Choroid plexus epithelial cell (primary cell): ENCODE measurements at places on chromosomes 16 and 17.

- no peak for DNase-seq
These were observed 132.7 kb downstream of the CCDC182 start for GRCh38 chr17:57612202-57613071.

DNA sequence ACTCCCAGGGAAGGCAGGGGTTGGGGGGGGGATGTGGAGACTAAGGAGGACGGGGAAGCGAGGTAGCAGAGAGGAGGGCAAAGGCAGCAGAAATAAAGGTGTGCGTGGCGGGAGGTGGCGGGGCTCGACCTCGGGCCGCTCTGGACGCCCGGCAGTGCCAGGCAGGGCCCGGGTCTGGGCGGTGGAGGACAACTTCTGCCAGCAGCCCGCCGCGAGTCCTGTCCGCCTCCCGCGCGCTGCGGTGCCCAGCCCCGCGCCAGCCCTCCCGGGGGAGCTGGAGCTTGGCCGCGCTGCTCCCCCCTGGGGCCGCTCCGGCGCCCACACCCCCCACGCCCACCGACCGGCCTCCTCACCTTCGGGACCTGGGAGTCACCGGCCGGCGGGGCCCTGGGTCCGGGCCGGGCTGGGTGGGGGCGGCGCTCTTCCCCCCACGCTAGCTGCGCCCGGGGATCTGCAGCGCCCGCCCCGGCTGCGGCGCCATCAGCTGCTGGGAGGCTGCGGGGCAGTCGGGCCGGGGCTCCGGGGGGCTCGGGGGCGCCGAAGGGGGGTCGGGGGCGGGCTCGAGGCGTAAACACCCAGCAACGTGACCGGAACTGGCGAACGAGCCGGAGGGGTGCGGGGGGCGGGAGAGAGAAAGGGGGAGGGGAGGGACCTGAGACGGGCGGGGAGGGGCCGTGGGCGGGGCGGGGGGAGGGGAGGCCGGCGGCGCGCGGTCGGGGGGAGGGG lies at the start of gene CCDC92B:
CCDC92B (minus strand) TSS at position 595 of the 726 bp plus-strand sequence. CDS start 14,507 bp downstream, outside the sequence.
- DNase-seq, result no peak

GRCh38 chr17:76640550-76641380 lies 2.8 kb downstream of the ST6GALNAC1 start:
- peak; percentile 35 for DNase-seq

GRCh38 chr16:48335961-48336360 lies 49.3 kb downstream of the SIAH1 start:
- peak; percentile 90 for DNase-seq

GRCh38 chr17:63540590-63540989 lies 9.7 kb upstream of the DCAF7 start:
- no peak for DNase-seq

GRCh38 chr17:3913531-3914311 lies 2.5 kb downstream of the P2RX1 start:
- DNase-seq, result peak; percentile 81

GRCh38 chr16:30357085-30357714 lies 2.1 kb upstream of the CD2BP2 start:
- DNase-seq, result no peak

DNA sequence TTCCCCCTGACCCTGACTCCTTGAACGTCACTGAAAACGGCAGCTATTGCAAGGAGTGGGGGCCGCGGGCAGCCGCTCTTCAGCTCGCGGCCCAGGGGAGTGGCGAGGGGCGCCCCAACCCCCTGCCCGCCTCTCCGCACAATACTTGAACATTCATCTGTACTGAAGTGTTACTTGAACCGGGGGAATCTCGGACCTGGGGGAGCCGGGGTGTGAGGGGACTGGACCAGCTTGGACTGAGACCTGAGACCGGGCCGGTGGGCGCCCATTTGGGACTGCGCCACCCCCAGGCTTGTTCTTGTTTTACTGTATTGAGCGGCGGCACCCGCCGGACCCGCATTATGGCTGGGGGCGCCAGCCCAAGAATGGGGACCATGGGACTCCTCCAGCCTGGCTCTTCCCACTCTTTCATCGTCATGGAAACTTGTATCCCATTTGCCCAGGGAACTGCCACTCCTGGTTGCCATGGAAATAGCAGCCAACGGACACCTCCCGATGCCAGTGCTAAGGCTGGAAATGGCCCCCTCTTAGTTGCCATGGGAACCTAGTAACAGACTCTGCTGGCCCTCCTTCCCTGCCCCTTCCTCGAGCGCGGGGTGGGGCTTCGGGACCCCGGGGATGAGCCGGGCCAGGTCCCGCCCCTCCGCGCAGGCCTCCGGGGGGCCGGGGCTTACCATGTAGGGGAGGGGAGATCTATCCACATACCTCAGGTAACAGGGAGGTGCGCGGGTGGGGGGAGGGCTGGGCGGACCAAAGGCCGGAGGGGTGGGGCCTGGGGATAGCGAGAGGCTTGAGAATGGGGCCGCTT lies 805 bp upstream of the ORAI3 start:
- DNase-seq, result peak; percentile 99

- DNase-seq, result no peak
These were observed 1.1 kb upstream of the SMTNL2 start for GRCh38 chr17:4583206-4583605.

DNA sequence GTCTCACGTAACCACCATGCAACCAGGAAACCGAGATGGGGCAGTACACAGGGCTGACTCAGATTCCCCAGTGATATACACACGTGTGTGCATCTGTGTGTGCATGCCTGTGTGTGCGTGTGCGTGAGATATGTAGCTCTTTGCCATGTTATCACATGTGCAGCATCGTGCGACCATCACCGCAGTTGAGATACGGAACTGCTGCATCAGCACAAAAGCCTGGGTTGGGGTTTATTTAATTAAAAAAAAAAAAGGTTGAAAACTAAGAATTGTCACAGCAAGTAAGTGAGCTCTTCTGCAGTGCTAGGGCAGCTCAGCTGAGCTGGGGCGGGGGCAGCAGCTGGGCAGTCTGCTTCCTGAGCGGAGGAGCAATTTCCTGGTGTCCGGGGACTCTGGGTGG lies 152.5 kb downstream of the RBFOX3 start:
- DNase-seq, result no peak

- DNase-seq, result no peak
These were observed 19.0 kb downstream of the LMF1 start for GRCh38 chr16:951660-952301.

- peak; percentile 59 for DNase-seq
These were observed 518 bp downstream of the SH2B1 start for GRCh38 chr16:28863929-28864793.

GRCh38 chr17:77631307-77631706 lies 327.2 kb upstream of the TNRC6C start:
- no peak for DNase-seq

DNA sequence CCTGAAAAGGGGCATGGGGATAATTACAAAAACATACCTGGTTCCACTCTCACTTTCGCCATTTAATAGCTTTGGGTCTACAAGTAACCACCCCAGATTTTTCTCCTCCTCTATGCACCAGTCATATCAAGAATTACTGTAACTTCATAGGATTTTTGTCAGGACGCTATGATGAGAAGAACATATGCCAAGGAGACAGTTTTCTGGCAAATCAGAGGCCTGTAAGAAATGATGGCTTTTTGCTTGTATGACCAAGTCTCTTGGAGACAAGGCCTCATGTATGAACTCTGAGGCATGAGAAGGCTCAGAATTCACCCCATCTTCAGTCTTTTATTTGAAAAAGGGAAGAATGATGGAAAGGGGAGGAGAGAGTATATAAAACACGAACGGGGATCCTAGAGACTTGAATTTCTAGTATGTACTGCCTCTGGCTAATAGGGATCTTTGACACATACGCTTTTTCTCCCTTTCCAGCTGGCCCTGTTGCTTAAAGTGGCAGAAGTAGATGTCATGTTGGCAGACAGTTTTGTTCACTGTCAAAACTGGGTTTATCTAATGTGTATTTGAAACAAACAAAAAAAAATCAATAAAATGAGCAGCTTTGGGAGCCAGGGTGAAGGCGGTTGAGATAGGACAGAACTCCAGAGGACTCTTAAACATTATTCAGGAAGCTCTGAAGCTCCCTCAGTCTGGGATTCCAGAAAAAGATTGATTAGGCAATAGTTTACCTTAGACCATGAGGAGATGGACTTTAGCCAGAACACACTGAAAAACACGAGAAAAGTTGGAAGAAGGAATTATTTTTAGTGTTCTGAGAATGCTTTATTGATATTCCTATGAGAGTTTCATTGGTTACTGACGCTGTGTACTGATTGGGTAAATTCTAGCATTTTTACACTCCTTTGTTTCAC lies 656.6 kb downstream of the WWOX start:
- DNase-seq, result no peak

DNA sequence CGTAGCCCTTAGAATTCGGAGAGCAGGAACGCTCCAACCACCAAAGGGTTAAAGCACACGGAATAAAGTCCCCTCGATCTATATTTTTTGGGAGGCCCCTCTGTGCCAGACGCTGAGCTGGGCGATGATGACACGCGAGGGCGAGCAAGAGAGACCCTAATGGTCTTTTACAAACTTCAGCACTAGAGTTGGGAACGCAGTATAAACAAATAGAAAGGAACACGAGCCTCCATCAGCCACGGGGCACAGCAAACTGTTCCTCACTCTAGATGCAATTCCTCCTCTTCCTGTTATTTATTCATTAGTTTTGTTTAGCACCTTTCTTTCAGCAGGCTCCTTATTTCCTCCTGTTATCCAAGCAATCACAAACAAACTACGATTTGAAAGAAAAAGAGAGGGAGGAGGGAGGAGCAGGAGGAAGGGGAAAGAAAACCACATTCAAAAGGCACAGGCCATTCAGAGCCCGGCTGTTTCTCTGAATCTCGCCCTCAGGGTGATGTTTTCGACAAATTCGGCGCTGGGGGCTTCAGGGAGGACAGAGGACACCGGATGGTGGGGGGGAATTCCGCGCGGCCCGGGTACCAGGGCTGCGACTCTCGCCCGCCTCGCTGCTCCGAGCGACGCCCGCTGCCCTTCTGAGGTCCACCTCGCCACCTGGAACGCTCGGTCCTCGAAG lies 1.6 kb downstream of the TOX3 start:
- no peak for DNase-seq

- DNase-seq, result no peak
These were observed 656.4 kb upstream of the CDH8 start for GRCh38 chr16:62692685-62693084.

DNA sequence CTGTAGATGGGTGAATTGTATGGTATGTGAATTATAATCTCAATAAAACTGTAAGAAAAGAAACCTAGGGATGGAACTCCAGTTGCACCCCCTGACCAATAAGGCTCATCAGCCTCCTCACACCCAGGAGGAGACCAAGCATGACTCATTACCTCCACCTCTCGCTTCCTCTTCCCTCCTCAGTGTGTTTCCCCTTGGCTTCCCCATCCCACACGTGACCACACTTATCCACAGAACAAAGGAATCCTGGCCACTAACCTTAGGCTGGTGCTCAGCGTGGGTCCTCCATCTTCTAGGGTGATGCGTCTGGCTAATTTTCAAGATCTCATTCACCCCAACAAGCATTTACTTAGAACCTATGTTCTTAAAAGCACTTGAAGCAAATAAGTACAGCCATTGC lies 36.2 kb upstream of the MAP3K14 start:
- no peak for DNase-seq

GRCh38 chr17:51079049-51079448 lies 41.6 kb downstream of the SPAG9 start:
- DNase-seq, result peak; percentile 42

- no peak for DNase-seq
These were observed 8.9 kb upstream of the TMEM220 start for GRCh38 chr17:10738521-10739258.

GRCh38 chr16:2856686-2857450 lies 1.1 kb downstream of the PRSS22 start:
- no peak for DNase-seq

- no peak for DNase-seq
These were observed 26.5 kb upstream of the SPNS3 start for GRCh38 chr17:4407216-4407615.

- DNase-seq, result peak; percentile 40
These were observed 19.3 kb downstream of the CD2BP2 start for GRCh38 chr16:30335598-30336474.

DNA sequence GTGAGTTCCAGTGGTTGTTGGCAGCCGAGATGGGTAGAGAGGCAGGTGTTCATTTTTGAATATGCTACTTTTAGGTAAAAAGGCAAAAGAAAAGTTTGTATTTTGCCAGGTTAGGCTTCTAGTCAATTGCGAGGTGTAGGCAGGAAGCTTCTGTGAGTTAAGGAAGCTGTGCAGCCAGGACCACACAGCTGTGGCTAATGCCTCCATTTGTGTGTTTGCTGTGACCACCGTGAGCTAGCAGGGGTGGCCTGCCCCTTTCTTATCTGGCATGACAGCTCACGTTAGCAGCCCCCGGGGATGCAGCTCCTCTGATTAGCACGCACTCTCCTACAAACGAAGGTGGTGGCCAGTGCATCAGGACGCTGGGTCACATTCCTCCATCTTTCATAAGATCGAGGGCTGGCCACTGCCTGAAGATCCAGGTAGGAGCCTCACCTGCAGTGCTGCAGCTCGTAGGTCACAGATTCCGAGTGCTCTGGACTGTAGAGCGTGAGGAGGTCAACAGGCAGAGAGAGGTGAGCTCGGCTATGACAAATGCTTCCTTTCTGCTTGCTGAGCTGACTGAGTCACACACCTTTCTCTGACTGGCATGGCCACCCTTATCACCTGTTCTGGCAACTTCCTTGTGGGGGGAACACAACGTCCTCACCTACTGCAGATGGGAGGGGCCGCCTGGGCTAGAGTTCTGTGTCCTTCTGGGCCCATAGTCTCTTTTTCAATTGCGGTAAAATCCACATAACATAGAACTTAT lies 244.4 kb downstream of the HS3ST3B1 start:
- no peak for DNase-seq

DNA sequence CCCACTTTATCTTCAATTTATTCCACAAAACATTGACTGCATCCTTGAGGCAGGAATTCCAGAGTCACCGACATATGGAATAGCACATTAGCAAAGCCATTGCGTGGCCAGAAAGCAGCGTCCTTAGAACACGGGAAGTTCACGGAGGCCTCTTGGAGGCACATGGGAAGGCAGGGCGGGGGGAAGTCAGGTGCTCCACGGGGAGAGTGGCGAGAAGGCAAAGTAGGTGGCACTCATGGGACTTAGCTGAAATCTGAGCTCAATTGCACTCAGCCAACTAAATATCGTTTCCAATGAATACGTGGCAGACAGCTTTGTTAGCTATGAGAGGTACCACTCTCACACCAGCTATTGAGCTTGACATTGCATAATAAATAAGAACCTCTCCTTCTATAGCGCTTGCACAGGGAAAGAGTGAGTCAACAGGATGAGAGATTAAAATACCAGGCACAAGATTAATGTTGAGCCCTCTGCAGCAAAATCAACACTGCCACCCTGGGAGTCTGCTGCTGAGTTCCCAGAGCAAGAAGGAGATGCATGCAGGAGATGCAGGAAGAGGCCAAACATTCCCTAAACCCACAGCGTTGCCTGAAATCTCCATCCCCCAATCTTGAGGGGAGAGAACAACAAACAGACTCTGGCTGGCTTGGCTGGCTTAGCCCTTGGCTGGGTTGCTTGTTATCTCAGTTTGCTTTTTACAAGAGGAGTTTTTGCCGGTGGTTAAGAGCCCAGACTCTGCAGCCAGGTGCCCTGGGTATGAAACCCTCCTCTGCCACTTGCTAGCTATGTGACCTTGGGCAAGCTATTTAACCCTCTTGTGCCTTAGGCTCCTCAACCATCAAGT lies 28.8 kb downstream of the ABCC12 start:
- peak; percentile 92 for DNase-seq

GRCh38 chr17:2150806-2151205 lies 95.9 kb downstream of the HIC1 start:
- no peak for DNase-seq

GRCh38 chr16:19853132-19853741 lies 31.4 kb downstream of the GPRC5B start:
- DNase-seq, result no peak

GRCh38 chr17:44358066-44358465 lies 5.6 kb downstream of the FAM171A2 start:
- no peak for DNase-seq

GRCh38 chr17:76262732-76263344 lies 2.3 kb upstream of the UBALD2 start:
- no peak for DNase-seq
